ENCODE measurements at places on chromosomes 3 and 15.

- no peak for DNase-seq
These were observed 18.3 kb downstream of the OSTN start for GRCh38 chr3:191217301-191217700.

DNA sequence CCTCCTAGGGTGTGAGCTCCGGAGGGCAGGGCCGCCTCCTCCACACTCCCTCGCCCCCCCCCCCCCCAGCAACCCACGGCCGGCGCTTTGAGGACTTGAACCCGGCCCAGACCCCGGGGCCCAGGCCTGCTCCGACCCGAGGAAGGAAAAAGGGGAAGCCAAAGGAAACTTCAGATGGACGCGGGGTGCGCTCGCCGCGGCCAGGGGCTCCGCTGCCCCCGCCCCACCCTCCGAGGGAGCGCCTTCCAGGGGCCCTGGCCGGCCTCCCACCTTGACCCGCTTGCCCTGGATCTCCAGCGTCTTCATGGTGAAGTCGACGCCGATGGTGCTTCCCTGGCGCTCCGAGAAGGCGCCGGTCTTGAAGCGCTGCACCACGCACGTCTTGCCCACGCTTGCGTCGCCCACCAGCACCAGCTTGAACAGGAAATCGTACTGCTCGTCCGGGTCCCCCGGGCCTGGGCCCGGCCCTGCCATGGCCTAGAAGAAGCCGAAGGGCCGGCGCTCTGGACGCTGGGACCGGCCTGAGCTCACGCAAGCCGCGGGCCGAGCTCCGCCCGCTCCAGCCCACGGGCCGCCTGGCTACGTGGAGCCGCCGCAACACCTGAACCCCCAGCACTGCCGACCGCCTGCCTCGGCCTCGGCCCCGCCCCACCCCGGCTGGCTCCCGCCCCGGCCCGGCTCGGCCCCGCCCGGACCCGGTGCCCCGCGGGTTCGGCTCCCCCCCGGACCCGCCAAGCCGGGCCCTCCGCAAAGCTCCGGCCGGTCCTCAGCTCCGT, 400 bp downstream of the RAB43 start:
- peak; percentile 22 for DNase-seq

DNA sequence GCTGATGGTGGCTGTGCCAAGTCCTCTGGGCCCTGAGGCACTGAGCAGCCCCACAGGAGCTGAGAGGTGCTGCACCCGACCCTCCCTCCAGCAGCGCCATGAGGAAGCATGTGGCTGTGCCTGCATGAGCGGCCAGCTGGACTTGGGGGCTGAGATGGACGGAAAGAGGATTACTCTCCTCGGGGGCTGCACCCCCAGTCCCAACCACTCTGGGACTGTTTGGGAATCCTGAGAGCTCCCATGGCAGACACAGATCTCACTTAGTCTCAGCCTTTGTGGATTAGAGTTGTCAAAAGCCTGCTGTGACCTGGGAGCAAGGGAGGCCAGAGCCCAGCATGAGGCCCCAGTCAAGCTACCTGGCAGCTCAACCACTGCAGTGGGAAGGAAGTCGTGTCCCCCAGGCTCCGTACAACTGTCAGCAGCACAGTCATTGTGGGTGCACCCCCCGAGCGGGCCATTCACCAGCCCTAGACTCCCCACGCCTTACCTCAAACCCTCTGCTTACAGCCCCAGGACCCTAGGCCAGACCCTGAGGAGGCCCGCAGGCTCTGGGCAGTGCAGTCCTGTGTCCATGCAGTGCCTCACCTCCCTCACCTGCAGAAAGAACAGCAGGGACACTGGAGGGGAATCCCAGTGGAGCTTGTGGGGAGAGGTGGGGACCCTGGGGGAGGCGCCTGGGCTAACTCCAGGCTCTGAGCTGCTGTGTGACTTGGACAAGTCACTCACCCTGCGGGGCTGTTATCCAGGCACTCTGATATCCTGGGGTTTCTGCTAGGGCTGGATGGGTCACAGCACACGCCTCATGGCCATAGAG, 17.1 kb downstream of the PRR23E start:
- no peak for DNase-seq

DNA sequence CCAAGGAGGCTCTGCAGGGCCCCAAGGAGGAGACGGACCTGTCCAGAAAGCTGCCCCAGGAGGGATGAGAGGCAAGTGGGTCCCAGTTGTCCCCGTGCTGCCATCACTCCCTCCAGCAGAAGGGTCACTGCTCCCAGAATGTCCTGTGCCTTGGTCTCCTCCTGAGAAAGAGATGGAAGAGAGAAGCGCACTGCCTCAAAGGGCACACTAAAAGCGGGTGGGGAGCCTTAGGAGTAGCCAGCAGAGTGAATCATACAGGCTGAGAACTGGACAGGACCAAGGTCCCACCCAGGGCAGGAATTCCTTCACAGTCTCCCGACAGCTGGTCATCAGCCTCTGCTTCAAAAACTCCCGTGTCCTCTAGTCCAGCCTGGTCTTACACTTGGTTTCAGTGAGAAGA, 4.6 kb downstream of the THPO start:
- DNase-seq = no peak

GRCh38 chr3:155449613-155450267, 156.3 kb upstream of the STRIT1 start:
- no peak for DNase-seq

DNA sequence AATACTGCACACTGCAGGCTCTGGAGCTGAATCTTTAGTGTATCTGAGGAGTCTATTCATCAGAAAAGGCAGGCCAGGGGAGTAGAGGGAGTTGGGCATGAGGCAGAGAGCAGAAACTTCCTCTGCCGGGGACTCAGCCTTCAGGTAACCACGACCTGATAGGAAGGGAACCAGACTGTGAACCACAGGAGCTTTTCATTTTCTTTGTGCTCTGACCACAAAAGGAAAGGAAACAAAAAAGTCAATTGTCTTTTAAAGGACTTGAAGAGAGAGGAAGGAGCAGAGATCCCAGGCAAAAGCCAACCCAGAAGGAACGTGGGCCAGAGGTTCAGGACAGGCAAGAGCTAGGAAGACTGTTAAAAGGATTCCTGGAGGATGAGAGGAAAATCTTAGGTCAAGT, 573.3 kb downstream of the EPHB1 start:
- DNase-seq = no peak

DNA sequence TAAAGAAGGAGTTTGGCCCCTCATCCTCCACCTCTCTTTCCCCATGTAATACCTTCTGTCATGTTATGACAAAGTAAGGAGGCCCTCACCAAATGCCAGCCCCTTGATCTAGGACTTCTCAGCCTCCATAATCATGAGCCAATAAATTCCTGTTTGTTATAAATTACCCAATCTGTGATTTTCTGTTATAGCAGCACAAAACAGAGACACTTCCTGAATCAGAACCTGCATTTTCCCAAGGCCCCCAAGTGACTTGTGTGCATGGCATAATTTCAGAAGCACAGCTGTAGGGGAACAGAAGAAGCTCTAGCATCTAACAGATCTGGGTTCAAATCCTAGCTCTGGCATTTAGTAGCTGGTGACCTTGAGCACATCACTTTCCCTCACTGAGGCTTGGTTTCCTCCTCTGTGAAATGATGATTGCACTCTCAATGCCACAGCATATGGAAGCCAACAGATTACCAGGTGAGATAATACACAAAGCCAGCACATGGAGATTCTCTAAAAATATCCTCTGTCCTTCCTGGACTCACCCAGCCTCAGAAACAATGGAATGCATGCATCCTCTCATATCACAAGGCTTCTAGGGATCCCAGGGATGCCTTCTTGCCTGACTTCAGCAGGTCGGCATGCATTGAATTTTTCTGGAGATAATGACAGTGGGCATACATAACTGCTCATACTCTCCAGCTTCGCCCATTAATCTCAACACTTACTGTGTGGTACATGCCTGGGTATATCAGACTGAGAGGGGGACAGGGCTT, 26.3 kb downstream of the TLNRD1 start:
- no peak for DNase-seq

DNA sequence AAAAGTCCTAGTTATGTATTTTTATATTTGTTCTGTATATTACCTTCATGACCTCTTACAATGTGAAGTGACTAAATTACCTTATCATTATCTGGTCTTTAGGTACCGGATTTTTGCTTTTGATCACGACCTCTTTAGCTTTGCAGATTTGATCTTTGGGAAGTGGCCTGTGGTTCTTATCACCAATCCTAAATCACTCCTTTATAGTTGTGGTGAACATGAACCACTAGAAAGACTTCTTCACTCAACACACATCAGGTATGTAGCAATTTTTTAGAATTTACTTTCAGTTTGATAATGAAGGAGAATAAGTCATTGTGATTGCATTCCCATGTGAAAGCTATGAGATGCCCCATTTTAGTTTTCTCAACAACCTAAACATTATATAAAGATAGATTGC, 18.3 kb downstream of the TMEM62 start:
- DNase-seq = no peak

GRCh38 chr15:82108489-82109078, 62.8 kb upstream of the MEX3B start:
- DNase-seq = peak; percentile 54

DNA sequence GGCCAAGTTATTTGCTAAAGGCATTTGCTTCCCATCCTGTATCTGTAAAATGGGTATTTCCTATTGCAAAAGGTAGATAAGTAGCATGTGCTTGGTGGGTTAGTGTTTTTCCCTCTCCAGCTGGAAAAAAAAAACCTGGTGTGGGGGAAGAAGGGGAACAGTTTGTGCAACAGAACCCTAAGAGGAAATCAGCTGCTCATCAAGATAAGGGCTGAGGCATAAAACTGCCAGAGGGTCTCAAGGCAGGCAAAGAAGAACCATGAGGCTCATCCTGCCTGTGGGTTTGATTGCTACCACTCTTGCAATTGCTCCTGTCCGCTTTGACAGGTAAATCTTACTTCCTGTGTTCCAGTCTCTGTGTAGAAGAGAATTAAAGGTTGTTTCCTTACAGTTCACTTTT, at the start of gene CPA3:
TSS of gene CPA3 (plus strand) at position 248 of the 400 bp plus-strand sequence. CDS start at position 260, 12 bp downstream.
- no peak for DNase-seq

- no peak for DNase-seq
These were observed 49.0 kb downstream of the DUT start for GRCh38 chr15:48380198-48380597.

GRCh38 chr3:42589382-42590109, 1.1 kb upstream of the SS18L2 start:
- DNase-seq = no peak

- DNase-seq = no peak
These were observed 64.5 kb downstream of the CHST2 start for GRCh38 chr3:143184099-143184498.

- DNase-seq = no peak
These were observed 80.1 kb upstream of the TSC22D2 start for GRCh38 chr3:150327678-150328653.

- no peak for DNase-seq
These were observed 2.5 kb upstream of the ANKRD28 start for GRCh38 chr3:15800327-15800726.

DNA sequence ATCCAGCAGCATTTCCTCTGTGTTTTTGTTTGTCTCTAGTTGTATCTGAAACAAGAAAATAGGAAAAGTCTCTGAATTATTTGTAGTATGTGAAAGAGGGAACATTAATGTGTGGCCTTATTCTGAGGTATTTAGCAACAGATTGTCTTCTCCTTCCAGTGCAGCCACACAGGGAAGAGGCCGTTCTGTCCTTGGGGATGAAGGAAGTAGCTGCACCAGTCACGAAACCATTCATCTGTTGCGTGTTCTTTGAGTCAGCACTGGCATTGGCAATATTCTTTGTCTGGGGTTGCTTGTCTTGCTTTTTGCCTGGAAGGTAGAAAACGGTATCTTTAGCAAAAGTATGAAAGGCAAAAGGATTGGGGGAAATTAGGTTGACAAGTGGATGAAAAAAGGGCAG, 91.6 kb downstream of the CDIN1 start:
- no peak for DNase-seq

DNA sequence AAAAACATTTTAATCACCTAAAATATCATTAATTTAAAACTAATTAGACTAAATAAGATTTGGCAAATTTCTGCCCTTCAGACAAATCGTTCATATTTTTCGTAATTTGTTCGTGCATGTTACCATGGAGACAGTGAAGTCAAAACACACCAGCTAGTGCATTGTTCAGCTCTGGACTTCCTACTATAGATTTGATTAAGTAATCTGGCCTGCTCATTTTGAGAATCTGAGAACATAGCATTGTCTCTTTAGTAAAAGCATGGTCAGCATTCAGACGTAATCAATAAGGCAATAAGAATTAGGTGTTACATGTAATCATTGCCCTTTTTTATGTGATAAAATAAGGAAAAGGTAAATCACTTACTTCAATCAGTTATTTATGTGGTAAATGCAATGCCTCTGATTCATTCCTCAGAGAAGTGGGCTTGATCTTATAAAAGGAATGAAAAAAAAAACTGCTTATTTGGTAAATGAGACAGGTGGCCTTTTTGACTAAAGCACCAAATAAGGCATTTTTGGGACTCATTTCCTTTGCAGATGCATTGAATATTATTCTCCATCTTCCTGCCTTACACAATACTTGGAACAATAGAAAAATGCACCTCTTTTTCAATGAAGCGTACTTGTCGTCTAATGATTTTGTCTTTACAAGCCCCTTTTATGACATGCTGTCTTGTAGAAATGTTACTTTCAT, 84.5 kb upstream of the FNDC3B start:
- no peak for DNase-seq

GRCh38 chr3:94114666-94115065, 51.8 kb downstream of the NSUN3 start:
- no peak for DNase-seq

DNA sequence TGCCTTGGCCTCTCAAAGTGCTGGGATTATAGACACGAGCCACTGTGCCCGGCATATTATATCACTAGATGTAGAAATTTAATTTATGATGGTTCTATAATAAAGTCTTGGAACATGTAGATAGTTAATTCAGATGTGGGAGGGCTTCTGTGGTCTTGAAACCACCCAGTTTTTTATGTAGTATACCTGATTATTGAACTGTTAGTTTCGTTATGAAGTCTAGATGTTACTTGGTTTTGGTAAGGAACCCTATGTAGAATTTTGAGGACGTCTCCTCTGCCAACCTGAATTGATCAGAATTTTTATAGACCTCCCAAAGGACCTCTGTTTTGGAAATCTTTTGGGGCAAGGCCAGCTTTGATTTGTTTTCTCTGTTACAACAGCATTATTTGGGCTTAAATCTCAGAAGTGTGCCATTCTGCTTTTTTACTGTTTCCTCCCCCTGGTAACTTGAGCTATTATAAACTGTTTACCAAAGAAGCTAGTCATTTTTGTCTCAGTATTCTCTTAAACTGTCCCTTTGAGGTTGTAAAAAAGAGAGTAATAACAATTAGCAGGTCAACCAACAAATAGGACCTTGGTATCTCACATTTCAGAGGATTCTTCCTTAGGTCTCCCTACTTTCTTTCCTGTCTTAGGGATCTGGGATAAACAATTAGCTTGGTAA, 20.8 kb downstream of the AKAP13 start:
- DNase-seq = no peak

DNA sequence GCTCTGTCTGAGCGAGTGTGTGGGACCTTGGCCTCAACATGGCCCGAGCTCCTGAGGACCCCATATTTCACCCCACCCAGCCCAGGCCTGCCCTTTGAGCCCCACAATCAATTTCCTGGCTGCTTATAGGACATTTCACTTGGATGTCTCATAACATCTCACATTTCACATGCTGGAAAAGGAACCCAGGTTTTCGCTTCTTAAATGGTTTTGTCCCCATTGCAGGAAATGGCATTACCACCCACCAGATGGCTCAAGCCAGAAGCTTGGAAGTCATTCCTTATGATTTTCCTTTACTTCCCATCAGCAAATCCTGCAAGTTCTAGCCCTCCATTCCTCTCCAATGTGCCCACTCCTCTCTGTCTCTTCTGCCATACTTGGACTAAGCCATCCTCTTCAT, 14.9 kb downstream of the ITGA11 start:
- DNase-seq = no peak
